ENCODE measurements at places on chromosomes 12 and 14.

- no peak for DNase-seq
These were observed 49.3 kb downstream of the BCAT1 start for GRCh38 chr12:24899503-24900075.

- no peak for DNase-seq
These were observed 3.7 kb upstream of the SELPLG start for GRCh38 chr12:108637222-108637971.

GRCh38 chr12:58887068-58887467 lies 33.2 kb downstream of the LRIG3 start:
- DNase-seq = no peak

- DNase-seq = no peak
These were observed 239.2 kb downstream of the NUAK1 start for GRCh38 chr12:105899589-105899988.

DNA sequence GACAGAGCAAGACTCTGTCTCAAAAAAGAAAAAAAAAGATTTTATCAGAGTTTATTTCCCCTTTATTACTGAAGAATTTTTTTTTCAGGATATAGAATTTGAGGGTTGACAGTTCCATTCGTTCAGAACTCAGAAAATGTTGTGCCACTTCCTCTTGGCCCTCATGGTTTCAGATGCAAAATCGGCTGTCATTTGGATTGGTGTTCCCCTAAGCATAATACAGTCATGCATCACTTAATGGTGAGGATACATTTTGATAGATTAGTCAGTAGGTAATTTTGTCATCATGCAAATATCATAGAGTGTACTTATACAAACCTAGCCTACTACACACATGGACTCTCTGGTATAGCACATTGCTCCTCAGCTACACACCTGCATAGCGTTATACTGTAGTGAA lies 263.9 kb upstream of the RTL1 start:
- DNase-seq = no peak

- DNase-seq = no peak
These were observed 62.0 kb upstream of the PNMA1 start for GRCh38 chr14:73776194-73776537.

DNA sequence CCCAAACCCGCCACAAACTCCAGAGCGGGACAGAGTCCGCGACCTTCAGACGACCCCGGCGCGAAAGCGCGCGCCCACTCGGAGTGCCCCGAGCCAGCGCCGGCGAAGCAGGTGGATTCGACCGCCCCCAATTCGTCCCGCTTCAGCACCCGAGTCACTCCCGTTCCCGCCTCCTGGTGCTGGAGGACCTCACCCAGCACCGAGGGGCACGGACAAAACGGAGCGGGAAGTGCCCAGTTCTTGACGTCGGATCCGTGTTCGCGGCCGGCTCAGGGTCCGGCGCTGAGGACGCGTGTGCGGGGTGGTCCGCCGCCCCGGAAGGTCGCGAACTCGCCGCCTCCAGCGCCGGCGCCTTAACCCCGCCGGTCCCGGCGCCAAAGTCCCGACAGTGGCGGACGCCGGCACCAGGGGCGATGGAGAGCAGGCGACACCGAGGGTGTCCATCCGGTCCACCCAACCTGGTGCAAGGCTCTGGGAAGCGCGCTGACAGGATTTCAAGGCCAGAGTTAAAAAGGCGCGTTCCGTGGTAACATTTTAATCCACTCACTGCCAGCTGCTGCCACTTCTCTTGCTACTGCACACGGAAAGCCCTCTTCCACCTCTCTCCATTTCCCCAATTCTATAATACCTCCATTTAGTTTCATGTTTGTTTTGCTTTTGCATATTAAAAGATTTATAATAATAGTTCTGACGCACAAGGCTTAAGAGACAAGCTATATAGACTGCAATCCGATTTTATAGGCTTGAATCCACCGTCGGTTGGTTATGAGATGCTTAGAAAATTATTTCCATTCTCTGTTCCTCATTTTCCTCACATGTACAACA lies 240.0 kb upstream of the CPNE8 start:
- peak; percentile 11 for DNase-seq

- DNase-seq = peak; percentile 54
These were observed 20.6 kb downstream of the RDH12 start for GRCh38 chr14:67722293-67722692.

DNA sequence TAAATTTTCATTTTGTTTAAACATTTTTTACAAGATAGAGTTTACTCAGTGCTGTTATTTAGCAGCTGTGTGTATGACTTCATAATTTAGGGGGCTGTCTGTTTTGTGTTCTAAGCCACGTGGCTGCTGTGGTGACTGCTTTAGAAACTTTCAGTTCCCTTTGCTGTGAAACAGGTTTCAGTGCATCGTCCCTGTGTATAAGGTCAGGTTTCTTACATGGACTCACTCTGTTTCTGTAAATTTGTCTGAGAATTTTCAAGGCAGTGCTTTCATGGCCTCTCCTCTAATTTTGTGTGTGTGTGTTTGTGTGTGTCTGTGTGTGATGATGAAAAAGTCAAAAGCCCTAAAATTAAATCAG lies 32.4 kb downstream of the BICD1 start:
- peak; percentile 55 for DNase-seq

DNA sequence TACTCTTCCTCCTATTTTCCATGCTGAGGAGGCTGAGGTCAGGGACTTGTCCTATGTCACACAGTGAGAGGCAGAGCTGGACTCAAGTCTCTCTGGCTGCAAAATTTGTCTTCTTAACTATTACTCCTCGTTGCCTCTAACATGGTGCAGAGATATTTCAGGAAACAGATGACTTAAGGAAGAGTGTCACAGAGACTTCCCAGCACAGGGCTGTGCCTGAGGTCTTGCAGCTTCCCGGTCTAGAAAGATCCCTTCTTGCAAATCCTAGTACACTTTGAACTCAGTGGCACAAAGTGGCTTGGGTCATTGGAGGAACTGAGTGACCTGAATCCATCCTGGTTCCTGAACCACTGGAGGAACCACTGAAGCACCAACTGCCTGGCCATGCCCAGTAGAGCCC lies 17.1 kb upstream of the RBM19 start:
- DNase-seq = no peak

GRCh38 chr12:70550180-70550577 lies 87.0 kb downstream of the PTPRB start:
- no peak for DNase-seq

DNA sequence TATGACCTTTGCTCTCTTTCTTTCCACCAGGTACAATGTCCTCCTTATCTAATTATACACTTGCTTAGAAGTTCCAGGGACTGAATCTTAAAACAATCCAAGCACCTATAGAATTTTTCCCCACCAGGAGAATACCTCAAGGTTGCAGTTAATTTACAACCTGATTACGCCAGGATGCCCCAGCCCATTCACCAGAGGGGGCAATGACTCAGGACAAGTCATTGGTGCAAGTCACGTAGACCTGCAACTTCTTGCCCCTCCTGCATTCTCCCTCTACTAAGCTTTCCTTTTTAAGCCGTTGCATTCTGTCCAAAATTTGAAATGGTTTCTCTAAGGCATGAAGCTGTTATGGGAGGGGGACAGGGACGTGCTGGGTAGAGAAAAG lies 111.1 kb upstream of the SCAF11 start:
- no peak for DNase-seq

DNA sequence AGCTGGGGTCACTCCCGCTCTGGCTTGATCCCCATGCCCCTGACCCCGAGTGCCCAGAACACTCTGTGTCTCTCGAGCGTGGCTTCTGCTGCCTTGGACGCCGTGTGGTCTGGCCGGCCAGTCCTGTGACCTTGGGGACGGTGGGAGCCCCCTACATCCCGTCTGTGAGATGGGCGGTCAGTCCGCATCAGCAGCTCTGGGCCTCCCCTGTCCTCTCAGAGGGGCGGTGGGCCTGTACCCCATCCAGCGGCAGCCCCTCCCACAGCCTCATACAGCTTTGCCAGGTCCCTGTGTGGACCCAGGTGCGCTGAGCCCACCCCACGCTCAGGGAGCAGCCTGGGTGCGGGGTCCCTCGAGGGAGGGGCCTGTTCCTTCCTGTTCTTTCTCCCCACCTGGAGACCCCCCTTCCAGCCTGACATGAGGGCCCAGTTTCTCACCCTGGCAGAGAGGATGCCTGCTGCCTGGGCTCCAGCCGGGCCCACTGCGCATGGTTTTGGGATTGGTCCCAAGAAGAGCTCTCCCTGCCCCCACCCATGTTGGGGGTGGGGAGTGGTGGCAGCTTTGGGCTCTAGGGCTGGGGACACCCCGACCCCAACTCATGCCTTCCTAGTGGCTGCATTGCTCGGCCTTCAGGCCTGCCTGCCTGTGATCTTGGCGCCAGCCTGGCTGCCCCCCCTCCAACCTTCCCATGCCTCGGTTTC lies 1.5 kb downstream of the MTA1 start:
- no peak for DNase-seq

- DNase-seq = no peak
These were observed 318.1 kb upstream of the RTL1 start for GRCh38 chr14:101221549-101222160.

GRCh38 chr14:72880820-72881219 lies 13.1 kb downstream of the DPF3 start:
- no peak for DNase-seq

DNA sequence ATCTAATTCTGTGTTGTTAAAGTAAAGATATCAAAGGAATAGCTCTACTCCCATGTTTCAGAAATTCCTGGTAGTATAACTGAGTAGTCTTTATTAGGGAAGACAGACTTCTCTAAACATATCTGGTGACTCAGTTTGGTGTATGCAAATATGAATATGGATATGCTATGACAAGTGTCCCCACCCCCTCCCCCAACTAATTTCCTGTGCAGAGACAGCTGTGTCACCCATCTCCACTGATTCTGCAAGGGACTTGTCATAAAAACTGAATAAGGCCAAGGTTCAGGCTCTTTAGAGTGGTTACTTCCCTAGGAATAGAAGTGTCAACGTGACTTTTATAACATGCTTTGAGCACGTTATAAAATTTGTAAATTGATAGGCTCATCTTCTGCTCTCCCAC lies 429.1 kb downstream of the DAD1 start:
- no peak for DNase-seq

DNA sequence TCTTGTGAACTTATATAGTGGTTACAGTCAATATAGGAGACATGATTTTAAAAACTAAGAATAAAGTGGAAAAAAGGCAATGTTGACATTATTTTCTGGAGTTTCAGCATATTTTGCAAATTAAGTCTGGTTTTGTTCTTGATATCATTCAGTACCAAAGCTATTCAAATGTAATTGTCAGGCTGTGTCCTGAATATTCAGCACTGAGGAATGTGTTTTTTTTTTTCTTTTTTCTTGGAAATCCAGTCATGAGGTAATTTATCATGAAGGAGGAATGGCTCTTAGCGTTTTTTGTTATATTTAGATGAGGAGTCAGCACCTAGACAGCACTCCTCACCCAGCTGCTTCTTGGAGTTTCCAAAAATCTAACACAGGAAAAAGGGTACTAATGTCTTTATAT lies 225.5 kb downstream of the CCDC91 start:
- no peak for DNase-seq

DNA sequence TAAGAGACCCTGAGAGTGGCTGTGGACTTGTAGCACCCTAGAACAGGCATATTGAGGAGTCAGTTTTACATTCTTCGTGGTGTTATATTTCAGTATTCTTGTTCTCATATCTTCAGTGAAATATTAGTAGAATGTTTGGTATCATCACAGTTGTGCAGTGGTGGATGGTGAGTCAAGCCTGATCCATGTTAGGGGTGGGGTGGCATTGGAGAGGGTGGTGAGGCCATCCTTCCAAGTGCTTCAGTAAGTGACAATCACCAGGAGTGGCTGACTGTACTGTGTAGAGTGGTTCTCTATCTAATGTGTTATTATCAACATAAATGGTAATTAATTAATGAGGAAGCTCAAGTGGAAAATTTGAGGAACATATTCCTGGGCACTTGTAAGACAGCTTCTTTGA lies 197.7 kb upstream of the SLC16A7 start:
- no peak for DNase-seq

DNA sequence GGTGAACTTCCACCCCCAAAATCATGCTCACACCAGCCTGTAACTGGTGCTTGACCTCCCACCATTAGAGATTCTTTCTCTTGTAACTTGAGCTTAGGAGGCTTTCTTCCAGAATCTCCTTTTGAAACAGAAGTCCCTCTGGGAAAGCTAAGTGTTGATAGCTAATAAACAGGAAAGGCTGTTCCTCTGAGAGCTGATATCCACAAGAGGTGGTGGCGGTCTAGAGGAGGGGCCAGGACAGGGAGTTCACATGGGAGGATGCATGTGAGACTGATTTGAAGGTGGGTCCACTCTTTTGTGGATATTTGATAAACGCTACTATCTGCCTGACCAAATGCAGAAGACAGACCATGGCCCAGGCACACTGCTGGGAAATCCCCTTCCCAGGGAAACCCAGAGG lies 10.2 kb upstream of the PRMT8 start:
- DNase-seq = no peak

DNA sequence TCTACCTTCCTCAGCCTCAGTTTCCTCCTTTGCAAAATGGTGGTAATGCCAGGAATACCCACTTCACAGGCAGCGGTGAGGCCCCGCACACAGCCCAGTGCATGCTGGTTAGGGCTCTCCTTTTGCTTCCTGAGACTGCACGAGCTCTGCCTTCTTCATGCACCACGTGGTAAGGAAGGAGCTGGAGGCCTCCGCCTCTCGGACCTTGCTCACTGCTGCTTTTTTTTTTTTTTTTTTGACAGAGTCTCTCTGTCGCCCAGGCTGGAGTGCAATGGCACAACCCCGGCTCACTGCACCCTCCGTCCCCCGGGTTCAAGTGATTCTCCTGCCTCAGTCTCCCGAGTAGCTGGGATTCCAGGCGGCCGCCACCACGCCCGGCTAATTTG lies 18.1 kb downstream of the TAMALIN start:
- DNase-seq = no peak

DNA sequence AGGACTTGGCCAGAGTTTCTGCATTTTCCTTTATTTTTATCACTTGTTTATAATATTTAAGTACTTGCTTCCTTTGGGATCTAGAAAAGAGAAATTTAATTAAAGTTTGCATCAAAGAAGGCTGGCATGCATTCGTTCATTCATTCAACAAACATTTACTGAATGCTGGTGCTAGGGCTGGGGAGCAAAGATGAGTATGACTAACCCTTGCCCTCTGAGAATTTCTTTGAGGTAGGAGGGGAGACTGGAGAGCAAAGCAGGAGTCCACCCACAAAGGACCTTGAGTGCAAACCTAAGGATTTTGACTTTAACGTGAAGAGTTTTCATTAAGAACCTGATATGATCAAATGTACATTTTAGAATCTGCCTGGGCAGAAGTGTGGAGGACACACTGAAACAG lies 16.1 kb upstream of the NT5DC3 start:
- DNase-seq = no peak

DNA sequence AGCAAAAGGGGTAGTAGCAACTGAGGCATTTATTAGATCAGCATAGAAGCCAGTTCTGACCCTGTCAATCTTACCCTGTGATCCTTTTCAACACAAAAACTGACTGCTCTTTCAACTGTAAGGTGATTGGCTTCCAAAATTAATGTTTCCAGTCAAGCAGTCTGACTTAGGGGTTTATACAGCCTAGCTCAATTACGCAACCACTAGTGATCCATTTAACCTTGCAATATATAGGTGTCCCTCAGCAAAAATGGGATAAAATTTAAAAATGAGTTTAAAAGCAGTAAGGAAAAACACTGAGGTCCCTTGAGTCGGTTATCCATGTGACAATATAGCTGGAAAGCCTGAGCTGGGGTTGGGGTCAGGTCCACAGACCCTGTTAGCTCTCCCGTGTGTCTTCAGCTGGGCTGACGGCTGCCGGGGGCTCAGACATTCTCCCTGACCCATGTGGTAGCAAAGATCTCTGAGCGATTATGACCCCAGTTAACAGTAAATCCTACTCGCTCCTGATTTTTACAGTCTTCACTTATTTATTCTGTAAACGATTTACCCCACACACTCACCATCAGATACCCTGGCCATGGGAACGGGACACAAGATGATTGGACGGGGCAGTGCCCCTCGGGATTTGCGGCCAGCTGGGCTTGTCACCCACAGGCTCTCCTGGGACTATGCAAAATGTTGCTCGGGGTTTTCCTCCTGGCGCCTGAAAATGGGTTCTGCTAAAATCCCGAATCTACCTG lies 16.6 kb downstream of the ADGRD1 start:
- DNase-seq = no peak

Measured in midbrain (tissue), 1 donor.